CD4-positive, alpha-beta T cell treated with Interleukin-6 at 100 ng/mL for 8 hours (primary cell): ENCODE measurements at places on chromosomes 1 and 21.

DNA sequence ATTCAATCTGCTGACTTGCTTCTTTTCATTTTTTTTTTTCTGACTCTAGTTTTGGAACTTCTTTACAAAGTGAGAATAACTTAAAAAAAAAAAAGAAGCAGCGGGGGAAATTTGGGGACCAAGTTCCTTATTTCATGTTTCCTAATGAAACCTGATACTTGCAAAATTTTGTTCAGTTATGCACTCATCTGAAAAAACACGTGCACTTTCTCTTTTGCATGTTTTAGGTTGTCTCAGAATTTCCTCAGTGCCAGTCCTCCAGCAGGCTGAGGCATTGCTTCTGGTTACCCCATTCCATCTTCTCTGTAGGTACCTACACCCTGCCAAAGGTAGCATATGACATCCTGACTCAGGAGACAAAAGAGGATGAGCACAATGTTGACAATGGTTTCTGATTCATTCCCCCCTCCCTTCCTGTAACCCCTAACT, 299.7 kb downstream of the GRIK1 start:
- no peak for DNase-seq

- DNase-seq: no peak
Measured at GRCh38 chr1:226332947-226333346, 24.0 kb upstream of the LIN9 start.

DNA sequence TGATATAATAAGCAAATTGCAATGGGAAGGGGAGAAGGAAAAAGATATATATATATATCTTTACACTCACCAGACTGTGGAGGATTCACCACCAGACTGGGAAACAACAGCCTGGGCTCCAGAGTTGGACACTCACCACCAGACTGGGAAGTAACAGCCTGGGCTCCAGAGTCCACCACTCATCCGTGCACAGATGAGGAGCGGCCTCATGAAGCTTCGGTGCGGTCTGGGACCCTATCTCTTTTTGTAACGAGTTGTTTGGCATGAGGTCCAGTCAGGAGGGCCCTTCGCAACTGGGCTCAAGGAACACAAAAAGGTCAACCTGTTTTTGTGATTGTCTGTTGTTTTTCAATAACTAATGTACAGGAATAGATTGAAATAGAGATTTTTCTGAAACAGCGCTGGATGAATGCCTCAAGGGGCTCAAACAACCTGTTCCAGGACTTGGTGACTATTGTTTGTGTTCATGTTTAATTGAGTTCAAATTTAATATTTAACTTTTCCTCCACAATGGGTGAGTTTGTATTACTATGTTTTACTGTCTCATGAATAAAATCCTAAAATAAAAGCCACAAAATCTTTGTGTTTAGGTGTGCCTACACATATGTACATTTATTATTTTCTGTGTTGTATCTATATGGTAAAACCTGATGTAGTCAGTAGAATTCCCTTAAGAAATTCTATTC, 40.1 kb downstream of the S100A10 start:
- no peak for DNase-seq

DNA sequence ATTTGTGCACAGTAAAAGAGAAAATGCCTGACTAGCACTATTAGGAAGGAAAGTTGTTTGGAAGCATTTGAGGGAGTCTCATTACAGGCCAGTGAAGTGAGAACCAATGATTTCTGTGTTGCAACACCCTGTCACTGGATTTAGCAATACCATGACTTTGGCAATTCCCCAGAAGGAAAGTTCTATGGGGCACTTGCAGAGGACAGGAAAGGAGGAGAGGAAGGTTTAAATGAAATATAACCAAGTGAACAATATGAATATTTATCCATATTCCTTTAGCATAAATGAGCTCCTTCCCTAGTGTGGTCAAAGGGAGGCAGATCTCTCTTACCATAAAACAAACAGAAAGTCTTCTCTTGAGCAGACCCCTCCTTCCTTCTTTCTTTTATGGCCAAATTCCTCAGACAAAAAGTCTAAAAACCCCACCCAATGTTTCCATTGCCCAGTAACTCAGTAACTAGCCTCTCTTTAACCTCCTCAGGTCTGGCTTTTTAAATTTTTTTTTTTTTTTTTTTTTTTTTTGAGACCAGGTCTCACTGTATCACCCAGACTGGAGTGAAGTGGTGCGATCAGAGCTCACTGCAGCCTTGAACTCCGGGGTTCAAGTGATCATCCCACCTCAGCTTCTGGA, 5.5 kb downstream of the TLR5 start:
- DNase-seq: no peak

DNA sequence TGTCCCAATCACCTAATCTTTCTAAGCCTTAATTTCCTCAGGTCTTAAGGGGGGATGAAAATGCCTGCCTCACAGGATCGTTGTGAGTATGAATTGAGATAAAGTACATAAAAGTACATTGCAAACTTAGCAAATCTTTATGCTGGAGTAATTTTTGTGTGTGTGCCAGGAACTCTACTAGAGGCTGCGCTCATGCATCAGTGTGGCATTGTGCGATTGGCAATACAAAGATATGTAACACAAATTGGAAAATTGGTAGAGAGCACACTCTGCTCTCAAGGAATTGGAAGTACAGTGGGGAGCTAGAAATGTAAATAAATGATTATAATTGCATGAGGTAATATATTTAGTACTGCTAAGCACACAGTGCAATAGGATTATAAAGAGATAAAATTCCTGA, 398.3 kb downstream of the DUSP10 start:
- no peak for DNase-seq

GRCh38 chr1:223835754-223836153, 10.0 kb downstream of the TP53BP2 start:
- no peak for DNase-seq

GRCh38 chr1:19088717-19089442, 121.2 kb downstream of the UBR4 start:
- no peak for DNase-seq

- no peak for DNase-seq
Measured at GRCh38 chr1:7199077-7199779, 414.0 kb downstream of the CAMTA1 start.

- DNase-seq: no peak
Measured at GRCh38 chr1:234675572-234675971, 65.6 kb upstream of the IRF2BP2 start.

GRCh38 chr1:53835491-53835890, 2.6 kb downstream of the NDC1 start:
- no peak for DNase-seq

DNA sequence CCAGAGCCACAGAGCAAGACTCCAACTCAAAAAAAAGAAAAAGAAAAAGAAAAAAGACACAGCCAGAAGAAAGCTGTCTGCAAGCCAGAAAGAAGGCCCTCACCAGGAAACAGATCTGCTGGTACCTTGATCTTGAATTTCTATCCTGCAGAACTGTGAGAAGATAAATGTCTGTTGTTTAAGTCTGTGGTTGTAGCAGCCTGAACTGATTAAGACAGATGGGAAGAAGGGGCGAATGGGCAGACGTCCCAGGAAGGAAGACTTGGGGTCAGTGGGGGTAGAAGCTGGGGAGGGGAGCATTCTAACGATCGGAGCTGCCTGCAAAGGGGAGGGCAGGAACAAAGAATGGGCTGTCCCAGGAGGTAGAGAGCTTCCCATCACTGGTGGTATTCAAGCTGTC, 6.3 kb downstream of the SLC2A7 start:
- DNase-seq: no peak

DNA sequence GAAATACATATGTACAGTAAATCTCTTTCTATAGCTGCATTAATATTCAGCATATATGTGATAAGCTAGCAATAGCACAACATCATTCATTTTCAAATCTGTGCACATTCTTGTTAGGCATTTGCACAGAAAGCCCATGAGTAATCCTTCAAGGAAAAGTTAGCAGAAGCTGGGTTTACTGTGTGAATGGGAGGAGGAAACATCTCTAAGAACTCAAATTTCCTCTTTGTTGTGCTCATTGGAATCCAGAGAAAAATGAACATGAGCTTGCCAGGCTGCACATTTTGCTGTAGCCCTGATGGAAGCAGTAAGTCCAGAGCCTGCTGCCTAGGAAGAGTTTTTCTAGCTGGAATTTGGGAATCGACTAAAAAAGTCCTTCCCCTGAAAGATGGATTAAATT, 214.2 kb upstream of the FOXD3 start:
- DNase-seq: no peak

DNA sequence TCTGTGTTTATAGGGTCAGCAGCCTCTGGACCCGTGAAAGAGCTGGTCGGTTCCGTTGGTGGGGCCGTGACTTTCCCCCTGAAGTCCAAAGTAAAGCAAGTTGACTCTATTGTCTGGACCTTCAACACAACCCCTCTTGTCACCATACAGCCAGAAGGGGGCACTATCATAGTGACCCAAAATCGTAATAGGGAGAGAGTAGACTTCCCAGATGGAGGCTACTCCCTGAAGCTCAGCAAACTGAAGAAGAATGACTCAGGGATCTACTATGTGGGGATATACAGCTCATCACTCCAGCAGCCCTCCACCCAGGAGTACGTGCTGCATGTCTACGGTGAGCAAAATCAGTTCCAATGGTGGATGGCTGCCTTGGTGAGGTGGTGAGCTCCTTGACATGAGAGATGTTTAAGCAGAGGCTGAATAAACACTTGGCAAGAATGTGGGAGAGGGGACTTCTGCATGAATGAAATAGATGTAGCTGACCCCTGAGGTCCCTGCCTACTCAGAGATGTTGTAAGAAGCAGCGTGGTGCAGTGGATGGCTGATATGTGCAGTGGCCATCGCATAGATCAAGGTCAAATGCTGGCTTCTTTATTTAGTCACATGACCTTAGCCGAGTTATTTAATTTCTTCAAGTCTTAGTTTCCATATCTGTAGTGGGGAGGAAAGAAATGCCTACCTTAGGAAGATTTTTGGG, 9.3 kb downstream of the SLAMF7 start:
- DNase-seq: no peak

GRCh38 chr1:5125208-5125607, 470.8 kb downstream of the AJAP1 start:
- no peak for DNase-seq

DNA sequence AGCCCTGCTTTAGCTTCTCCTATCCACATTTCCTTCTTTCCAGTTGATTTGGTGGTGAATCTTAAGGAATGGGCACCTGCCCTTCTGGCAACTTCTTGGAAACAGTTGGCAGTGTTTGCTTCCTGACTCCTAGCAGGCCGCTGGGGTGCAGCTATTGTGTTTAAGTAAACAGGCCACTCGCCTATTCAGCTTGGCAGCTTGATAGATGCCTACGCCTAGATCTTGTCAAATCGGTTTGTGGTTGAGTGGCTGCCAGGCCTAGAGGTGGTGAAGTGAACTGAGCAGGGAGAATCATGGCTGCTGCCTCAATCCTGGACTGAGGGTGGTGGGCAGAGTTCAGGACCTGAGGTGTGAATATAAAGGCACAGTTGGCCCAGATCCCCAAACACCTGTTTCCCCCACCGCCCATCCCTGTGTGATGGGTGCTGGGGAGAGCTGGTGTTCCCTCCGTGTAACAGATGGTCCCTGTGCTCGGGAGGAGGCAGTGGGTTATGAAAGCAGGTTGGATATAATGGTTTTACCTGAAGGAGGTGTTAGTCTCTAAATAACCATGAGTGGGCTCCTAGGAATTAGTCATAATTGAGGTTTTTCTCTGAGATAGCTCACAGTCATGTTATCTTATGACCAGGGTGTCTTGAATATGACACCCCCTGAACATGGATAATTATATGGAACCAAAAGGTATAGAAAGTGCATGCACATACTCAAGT, 940 bp upstream of the PLA2G2C start:
- peak; percentile 22 for DNase-seq

- no peak for DNase-seq
Measured at GRCh38 chr1:197440715-197441114, 172.7 kb downstream of the CRB1 start.

- no peak for DNase-seq
Measured at GRCh38 chr1:235637756-235638534, 11.6 kb downstream of the GNG4 start.

GRCh38 chr1:9413877-9414213, 121.2 kb downstream of the SPSB1 start:
- no peak for DNase-seq

DNA sequence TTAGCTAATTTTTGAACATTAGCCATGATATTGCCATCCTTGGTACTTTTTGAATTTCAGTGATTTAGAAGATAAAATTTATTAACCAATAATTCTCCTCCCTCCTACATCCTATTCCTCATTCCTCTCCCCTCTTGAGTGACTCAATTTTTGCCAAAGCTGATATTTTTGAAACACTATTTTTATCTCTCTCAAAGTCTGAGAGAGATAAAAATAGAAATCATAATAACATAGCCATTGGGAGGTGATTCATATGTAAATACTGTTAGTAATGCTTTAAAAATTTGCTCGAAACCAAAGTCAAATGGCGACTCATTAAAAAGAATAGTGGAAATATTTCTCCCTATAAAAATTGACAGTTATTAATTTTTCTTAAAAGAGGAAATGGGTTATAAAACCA, 97.4 kb downstream of the PATJ start:
- no peak for DNase-seq

DNA sequence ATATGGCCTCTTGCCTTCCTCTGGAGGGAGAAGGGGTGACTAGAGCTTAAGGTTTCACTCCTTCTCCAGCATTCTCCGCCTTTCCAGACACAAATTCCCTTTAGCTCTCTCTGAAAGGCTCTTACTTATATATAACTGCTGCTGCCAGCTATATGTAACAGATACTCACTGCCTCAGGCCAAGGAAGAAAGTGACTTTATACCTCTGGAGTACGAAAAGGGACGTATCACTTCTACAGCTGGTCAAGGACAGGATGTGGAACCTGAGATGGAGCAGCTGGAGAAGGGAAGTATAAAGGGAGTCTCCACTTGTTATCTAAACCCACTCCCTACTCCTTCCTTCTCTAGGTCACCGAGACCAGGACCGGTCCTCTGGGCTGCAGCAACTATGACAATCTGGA, 102.4 kb downstream of the BRINP2 start:
- DNase-seq: no peak

- peak; percentile 29 for DNase-seq
Measured at GRCh38 chr1:92483610-92484471, 2.9 kb downstream of the GFI1 start.
